ENCODE measurements at places on chromosomes 4 and X.
A peak's percentile ranks its signal among the peaks of the same experiment; 100 is the strongest.

DNA sequence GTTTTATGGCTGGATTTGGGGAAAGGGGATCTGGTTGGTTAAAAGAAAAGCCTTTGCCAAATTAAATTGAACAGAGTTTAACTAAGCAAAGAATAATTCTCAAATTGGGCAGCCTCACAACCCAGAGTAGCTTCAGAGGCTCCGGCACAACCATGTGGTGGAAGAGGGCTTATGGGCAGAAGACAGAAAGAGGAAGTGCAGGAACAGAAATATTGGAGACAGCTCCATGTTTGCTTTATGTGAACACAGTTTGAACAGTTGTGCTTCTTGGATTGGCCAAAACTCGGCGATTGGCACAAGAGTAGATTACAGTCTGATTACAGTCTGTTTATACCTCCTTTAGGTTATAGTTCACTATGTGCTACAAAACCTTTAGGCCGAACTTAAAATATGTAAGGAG is 562.7 kb downstream of the TRIML1 start:
- peak; percentile 8 for DNase-seq

GRCh38 chrX:39000802-39001201 is 199.5 kb downstream of the MID1IP1 start:
- DNase-seq, result no peak

DNA sequence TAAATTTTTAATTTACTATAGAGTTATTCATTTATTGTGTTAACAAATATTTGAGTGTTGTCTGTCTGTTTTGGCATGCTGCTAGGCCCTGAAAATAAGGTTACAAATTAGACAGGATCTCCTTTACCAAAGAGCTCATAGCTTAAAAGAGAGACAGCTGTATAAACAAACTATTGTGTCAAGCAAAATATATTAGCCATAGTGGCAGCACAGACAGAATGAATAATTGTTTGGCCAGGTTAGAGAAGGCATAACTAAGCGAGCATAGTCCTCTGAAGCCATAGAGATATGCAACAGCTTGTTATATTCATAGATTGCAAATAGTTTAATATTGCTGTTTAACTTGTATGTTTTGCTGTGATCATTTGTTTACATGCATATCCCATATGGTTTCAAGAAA is 66.7 kb upstream of the NDUFC1 start:
- no peak for DNase-seq

GRCh38 chr4:140639066-140639465 is 70.3 kb upstream of the UCP1 start:
- DNase-seq, result no peak

DNA sequence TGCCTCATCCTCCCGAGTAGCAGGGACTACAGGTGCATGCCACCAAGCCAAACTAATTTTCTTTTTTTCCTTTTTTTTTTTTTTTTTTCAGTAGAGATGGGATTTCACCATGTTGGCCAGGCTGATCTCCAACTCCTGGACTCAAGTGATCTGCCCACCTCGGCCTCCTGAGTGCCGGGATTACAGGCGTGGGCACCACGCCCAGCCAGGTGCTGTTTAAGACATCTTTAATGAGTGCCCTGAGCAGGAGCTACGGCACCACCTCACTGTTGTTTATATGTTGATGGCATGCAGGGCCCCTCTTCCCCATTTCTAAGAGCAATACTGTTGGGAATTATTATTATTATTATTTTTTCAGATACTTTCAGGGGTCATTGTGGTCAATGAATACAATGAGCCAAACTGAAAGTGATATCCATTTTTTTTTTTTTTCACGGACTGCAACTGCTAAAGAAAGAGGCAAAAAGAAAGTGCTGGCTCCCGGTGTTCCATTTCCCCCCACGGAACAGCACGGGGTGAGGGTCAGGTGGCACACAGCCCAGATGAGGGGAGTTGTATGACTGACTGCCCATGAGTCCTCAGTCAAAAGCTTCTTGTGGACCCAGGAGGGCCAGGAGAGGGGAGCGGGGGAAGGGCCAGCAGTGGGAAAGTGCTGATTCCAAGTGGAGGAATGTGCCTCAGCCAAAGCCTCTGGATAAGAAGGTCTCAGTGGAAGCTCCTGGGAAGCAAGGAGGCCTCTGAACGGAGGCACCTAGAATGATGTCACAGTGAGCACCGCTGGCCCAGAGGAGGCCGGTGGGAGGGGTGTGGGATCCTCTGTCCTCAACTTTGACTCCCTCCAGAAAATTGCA is 101.8 kb upstream of the HPF1 start:
- no peak for DNase-seq

DNA sequence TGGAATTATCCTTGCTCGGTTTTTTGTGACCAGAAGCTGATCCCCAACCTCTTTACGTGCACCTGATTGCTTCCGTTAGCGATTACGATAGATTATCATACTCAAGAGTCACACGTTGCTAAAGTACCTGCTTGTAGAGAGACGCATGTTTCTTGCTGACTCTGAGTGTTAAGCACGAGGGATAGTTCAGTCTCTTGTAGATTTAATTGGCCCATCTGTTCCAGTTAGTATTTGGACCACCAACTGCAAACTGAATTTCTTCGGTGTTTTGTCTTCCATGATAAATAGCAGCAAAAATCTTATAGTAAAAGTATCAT is 516 bp upstream of the COX18 start:
- DNase-seq, result no peak

DNA sequence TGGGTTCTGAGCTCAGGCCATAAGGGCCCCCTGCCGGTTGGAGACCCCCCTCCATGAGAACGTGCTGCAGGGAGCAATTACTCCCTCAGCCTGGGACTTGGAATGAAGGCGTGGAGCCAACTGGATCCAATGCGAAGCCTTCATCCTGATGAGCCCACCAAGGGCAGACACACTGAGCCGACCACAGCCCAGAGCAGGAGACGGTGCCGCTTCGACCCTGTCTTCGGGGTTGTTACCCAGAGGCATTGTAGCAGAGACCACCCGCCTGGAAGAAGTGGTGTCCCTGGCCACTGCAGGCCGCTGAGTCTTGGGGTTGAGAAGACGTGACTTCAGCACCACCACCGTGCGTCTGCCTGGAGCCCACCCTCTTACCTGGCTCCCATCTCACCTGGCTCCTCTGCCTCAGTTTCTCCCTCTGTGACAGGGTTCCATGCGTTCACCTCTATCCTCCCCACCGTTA is 7.0 kb upstream of the NKX1-1 start:
- DNase-seq, result no peak

DNA sequence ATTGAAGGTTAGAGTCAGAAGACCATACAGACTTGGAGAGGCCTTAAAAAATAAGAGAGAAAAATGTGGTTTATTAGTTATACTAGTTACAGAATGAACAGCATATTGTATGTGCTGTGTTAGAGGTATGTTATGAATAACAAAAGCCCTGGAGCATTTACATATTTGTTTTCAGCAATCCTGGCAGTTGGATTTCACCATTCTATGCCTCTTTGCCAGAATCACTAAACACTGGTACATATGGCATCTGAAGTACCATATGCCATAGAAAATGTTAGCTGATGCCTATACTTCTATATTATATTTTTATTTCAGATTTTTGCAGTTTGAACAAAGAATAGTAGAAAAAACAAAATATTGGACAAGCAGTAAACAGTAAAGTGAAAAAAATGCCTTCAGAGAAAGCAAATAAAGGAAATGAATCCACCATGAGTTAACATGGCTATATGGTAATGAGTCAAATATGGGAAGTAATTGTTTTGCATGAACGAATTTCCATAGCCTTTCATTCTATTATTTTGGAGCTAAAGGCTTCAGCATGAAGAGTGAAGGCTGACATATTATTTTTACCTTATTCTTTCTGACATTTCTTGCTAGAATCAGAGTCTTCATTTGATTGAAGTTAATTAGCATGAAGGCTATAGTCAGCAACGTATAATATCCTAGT is 41.9 kb upstream of the PRDM8 start:
- no peak for DNase-seq

DNA sequence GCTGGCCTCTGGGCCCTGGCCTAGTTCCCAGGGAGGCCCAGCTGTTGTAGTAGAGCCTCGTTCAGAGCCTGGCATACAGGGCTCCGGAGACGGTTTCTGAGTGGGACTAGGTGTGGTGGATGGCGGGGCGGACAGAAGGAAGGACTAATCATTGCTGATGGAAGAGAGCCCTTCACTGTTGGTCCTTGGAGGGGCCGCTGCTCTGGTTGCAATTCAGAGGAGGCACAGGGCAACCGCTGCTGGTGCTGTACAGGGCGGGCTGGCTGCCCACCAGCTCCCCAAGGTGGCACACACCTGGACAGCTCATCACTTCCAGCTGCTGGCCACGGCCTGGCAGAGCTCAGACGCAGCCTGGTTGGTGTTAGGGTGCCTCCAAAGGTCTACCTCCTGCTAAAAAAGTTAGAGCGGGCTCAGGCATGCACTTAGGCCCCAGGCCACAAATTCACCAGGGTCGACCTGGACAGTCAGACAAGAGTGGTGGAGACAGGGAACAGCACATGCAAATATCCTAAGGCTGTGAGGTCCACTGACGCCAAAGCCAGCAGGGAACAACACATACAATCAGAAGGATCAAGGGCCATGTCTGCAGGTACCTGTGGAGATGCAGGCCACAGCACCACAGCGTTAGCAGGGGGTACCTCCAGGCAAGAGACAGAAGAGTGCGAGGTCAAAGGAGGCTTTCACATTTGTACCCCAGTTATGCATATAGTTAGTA is 7.5 kb upstream of the RNF4 start:
- DNase-seq, result no peak

DNA sequence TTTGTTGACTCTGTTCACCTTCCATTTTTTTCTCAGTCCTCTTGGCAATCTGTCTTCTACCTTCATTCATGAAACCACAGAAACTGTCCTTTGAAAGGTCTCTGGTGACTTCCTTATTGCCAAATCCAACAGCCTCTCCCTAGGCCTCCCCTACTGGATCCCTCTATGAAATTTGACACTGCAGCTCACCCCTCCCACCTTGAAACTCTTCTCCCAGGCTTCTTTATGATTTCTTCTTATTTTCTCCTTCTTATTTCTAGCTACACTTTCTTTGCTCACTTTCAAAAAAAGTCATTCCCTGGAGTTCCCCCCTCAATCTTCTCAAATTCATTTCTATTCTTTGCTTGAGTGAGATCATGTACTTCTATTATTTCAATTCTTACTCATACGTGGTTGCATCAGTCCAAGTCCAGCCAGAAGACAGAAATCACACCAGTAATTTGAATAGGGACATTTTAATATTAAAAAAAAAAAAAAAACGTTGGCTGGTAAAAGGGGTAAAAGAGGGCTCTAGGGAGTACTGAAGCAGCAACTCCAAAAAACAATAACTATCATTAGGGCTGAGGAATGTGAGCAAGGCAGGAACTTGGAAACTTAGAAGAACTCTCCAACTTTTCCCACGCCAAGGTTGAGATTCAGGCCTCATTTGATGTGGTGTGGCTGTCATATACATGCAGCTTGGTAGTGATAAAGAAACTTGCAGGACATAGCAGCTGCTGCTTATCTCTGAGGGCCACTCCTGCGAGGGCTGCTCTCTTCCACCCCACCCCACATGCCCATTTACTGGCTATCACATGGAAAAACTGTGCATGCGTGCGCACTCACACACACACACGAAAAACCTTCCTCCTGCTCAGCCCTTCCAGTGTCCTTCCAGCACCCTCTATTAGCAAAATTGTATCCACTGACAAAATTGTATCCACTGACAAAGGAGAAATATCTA is 169.8 kb upstream of the GALNT7 start:
- DNase-seq, result peak; percentile 62

GRCh38 chr4:162683659-162684370 is 482.9 kb downstream of the NAF1 start:
- no peak for DNase-seq

GRCh38 chr4:138062929-138063328 is 179.2 kb downstream of the SLC7A11 start:
- no peak for DNase-seq

DNA sequence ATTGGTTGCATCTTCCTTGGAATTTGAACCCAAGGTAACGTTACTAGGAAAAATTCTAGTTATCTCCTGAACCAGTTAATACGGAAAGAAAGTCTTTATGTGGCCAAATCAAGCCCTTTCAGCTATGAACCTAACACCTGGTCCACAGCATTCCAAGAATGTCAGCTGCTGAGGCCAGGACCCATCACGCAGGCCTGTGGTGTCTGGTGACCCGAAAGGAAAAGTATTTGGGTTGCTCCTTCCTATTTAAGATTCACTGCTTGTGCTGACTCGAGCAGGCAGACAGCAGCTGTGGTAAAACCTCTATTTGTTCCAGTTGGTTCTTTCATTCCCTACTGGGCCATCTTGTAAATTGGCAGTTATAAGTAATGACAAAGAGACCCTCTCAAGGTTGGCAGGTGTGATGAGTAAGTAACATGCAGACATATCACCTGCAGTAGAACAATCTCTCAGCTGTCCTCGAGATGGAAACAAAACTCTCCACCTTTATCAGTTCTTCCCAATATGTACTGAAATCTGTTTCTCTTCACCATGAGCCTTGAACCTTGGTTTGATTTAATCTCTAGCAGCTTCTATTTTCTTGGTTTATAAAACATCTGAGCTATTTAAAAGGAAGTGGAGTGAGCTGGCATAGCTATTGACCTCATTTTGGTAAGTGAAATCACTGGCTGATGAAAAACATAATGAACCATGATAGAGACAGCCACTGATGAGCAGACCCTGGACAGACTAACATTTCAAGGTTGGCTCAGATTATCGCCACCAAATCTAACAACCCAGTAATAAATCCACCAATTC is 182.1 kb upstream of the SMIM31 start:
- DNase-seq, result no peak

DNA sequence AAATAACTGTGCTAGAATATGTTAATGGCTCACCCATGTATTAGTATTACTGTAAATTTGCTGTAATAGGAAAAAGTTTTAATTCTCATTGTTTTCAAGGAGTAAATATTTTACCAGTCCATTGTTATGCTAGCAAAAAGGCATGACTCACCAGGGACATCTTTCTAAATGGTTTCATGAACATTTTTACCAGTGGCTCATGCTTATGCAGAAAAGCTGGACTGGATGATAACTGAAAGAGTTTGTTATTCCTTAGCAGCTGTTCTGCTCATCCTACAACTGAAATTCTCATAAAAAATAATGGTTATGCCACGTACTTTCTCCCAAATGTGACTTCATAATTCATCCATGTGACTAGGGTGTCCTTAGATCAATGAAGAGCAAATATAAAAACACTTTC is 111.9 kb upstream of the PCDH18 start:
- DNase-seq, result no peak
